H1 (cell line): ENCODE measurements at places on chromosomes 7 and 10.

GRCh38 chr7:25913598-25914224 is 238.3 kb upstream of the NFE2L3 start:
- DNase-seq = no peak

- no peak for DNase-seq
These were observed 59.7 kb downstream of the NRF1 start for GRCh38 chr7:129671266-129671665.

GRCh38 chr7:101302641-101303101 is 18.9 kb downstream of the IFT22 start:
- DNase-seq = no peak

DNA sequence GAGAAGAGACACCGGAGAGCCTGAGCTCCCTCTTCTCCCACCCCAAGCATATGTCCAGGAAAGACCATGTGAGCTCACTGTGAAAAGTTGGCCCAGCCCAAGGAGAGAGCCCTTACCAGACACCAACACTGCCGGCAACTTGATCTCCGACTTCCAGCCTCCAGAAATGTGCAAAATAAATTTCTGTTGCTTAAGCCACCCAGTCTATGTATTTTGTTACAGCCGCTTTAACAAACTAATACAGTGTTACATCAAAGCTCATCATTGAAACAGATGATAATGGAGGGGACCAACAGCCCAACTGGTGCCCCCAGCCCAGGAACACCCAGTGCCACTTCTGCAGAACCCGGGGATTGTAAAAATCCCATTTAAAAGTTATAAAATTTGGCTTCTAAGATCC is 18.9 kb downstream of the RGR start:
- DNase-seq = no peak
